Substantia nigra (tissue), 51 donors: ENCODE measurements at places on chromosomes 3 and 15.
A peak's percentile ranks its signal among the peaks of the same experiment; 100 is the strongest.

GRCh38 chr3:149596134-149596770 lies 61.6 kb downstream of the WWTR1 start:
- no peak for DNase-seq

- DNase-seq, result no peak
Observed at GRCh38 chr3:117603097-117603496, 893.5 kb downstream of the TUSC7 start.

DNA sequence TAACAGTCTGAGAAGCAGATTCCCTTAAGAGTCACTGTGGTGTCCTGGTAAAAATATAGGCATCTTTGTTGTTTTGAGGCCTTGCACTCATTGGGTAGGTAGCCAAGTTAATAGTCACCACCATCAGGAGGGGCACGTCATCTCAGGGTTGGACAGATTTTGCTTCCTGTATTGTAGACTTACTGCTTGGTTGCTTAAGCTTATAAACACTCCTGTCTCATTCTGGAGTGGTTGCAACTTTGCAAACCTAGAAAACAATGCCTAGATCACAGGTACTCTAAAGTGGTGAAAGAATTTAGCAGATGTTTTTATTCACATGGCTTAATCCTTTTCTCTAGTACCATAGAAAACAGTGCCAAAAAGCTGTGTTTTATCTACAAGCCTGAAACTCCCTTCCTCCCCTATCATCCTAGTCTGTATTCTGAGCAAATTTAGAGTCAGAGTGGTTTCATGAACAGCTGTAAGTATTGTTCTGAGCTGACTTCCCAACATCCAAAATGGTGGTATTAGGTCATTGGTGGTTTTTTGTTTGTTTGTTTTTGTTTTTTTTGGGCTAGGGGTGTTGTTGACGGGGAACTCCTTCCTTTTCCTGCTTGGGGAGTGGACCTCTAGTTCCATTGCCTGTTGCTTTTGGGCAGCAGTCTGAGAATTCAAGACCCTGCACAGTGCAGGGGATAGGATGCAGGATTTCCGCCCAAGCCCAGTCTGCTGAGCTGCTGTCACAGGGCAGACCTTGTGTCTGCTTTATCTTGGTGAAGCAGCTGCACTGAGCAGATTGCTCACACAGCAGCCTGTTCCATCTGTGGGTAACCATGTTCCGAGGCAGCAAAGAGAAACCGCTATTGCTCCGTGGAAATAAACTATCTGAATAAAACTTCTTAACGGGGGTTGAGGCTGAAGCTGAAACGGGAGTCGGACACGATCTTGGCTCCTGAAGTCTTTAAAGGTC lies 202.0 kb downstream of the AKAP13 start:
- DNase-seq, result no peak

DNA sequence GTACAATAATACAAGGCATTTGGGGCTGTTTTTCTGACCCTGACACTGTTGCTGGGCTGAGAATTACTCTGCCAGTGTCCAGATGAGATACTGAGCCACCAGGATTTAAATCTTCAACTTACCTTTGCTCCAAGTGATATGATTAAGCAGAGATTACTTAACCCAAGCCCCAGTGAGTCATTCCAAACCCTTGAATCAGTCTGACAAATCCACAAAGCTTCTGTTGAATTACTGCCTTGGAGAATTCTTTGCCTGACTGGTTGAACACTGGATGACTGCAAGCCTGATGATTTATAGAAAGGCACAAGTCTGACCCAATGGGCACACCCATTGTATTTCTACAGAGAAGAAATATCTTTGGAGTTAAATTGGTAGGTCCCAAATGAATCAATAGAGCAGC lies 88.2 kb upstream of the TSC22D2 start:
- DNase-seq, result no peak

- no peak for DNase-seq
Observed at GRCh38 chr3:142916605-142917004, 27.7 kb upstream of the PCOLCE2 start.

- DNase-seq, result no peak
Observed at GRCh38 chr3:52820736-52821135, 9.7 kb downstream of the ITIH4 start.

GRCh38 chr3:143078883-143079282 lies 40.7 kb upstream of the CHST2 start:
- no peak for DNase-seq

GRCh38 chr3:156151824-156152428 lies 31.5 kb downstream of the KCNAB1 start:
- peak; percentile 32 for DNase-seq

DNA sequence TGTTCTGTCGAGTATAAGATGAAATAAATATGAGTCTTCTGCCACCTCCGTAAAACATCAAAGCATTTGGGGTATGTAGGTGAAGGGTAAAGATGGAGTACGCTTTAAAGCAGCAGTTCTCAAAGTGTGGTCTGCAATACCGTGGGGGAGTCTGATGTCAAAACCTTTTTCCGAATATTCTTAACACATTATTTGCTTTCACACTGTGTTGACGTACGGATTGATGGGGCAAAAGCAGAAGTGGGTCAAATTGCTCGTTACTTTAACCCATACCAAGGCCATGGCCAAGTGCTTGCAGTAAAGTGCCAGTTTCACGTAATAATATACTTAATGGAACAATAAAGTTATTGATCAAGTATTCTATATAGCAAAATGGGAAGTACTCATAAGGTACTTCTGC lies 36.3 kb downstream of the PAK2 start:
- DNase-seq, result no peak

DNA sequence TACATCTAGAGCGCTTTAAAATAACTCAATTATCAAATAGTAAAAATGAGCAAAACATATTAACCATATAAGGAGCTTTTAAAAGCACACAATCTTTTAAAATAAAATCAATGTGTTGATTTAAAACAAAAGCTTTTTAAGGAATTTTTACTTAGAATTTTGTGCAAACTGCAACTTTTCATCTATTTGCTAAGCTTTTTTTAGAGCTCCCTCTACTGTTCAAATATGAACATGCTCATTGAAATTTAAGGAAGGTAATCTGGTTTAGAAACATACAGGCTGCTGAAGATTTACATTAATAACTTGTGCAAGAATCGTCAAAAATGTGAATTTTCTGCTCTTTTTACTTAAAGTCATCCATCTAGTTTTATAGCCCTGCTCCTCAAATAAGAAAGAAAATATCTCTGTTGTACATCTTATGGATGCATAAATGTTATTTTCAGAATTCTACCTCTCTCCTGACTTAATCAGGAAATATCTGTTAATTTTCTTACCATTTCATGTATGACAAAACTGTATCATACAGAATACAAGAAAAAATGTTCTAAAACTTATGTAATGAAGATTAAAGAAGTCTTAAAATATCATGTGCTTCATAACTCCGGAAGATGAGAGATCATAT lies 469.4 kb upstream of the ROBO2 start:
- no peak for DNase-seq

DNA sequence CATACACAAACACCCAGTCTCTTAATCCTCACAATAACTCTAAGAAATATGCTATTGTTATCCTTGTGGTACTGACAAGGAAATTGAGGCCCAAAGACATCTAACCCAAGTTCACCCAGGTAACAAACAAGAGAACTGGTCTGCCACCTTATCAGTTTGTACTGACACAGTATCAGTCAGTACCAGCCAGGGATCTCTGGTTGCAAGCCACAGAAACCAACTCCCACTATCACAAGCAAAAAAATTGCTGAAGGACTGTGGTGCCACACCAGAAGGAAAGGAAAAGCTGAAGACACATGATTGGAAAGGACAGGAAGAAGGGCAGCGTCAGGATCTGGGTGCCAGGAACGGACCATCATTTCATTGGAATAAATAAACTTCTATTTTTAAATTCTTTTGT lies 63.8 kb upstream of the GLCE start:
- no peak for DNase-seq

DNA sequence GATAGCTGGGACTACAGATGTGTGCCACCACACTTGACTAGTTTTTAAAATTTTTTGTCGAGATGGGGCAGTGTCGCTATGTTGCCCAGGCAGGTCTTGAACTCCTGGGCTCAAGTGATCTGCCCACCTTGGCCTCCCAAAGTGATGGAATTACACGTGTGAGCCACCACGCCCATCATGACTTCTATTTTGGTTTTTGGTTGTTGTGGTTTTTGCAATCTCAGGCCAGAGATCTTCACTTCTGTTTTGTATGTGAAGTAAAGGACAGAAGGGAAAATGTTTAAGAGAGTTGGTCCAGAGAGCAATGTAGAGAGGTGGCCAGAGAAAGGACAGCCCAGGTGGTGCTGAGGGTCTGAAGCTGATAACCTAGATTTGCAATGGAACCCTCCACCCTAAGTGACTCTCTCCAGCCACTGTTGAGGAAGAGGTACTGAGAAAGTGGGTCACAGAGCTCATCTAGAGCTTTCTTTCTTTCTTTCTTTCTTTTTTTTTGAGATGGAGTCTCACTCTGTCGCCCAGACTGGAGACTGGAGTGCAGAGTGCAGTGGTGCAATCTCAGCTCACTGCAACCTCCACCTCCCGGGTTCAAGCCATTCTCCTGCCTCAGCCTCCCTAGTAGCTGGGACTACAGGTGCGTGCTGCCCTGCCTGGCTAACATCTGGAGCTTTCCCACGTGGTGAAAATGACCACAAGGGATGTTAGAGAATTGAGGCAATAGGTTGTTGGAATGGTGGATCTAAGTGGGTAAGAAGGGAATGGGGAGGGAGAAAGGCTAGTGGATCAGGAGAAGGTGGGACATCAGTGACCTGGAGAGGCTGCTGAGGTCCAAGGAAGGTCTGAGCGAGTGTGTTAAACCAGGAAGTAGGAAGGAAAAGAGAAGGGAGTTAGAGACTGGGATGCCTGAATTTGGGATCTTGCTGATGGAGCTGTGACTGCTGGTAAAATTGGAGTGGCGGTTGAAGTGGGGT lies 22.4 kb upstream of the SEMA4B start:
- no peak for DNase-seq

- no peak for DNase-seq
Observed at GRCh38 chr15:23069496-23070166, 30.3 kb upstream of the TUBGCP5 start.

DNA sequence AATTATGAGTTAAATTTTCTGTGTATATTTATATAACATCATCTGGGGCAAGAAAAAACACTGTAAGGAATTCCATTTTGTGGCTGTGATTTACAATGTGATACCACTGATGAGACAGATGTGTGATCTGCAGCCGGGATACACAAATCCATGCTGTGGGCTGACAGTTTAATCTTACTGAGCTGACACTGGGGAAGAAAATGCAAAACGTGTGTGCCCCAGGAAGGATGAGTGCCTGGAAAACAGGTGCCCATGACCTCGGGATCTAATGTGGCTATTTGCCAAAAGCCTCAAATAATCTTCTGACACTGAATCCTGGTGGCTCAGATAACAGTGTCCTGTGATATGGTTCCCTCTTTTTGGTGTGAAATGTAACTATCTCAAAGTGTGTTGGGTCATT lies 10.5 kb downstream of the MYRIP start:
- DNase-seq, result no peak

GRCh38 chr15:40339621-40339945 lies 1.2 kb downstream of the CCDC9B start:
- no peak for DNase-seq

DNA sequence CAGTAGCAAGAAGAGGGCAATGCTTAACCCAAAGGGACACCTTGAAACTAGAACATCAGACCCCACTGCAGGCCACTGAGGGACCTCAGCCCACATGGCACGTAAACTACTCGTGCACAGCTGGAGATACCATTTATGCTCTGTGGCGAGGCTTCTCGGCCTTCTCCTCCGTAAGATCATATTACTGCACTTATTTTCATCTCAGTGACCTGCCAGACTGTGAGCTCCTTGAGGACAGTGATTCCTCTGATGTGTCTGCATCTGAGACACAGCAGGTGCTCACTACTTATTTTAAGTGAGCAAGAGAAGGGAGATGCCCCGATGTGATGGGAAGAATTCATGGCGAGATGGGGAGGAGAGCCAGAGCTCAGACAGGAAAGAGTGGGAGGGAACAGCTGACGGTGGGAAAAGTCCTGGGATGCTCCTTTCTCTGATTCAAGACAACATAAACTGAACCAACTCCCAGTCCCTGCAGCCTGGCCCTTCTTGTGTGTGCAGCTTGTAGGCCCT lies 137.6 kb downstream of the RPLP1 start:
- DNase-seq, result no peak

DNA sequence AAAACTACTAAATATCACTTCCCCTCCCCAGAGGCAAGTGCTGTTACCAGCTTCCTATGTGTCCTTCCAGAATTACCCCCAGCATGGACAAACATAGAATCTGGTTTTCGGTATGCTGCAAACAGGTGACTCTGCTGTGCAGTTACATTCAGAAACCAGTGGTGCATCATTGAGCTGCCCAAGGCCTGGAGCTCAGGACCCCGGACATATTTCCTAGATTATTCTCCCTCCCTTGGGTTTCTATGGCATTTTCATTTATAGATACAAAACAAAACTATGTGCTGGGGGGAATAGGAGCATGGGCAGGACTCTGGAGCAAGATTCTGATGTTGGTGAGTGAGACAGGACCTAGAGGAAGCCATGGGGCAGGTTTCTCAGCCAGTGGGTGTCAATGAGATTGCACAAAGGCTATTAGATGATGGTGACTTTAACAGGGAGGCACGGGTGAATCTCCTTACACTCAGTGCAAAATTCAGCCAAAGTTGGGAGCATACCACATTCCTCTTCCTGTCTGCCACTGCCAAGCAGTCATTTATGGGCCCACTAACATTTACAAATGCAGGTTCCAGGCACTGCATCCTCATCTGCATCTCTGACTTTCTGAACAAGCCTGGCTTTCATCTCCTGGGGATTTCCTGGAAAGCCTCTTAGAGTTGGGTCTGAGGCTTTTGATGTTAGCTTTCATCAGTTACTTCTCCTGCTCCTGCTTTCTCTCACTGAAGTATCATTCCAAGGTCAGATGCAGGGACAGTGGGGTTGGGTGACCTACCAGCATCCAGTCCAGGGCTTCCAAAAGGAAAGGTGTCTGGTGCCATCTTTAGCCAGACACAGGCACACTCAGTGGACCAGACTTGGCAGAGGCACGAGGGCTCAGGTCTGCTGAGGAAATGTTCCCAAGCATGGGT lies 44.5 kb downstream of the CMTM7 start:
- no peak for DNase-seq

- no peak for DNase-seq
Observed at GRCh38 chr3:124132813-124133212, 140.9 kb upstream of the ROPN1 start.

DNA sequence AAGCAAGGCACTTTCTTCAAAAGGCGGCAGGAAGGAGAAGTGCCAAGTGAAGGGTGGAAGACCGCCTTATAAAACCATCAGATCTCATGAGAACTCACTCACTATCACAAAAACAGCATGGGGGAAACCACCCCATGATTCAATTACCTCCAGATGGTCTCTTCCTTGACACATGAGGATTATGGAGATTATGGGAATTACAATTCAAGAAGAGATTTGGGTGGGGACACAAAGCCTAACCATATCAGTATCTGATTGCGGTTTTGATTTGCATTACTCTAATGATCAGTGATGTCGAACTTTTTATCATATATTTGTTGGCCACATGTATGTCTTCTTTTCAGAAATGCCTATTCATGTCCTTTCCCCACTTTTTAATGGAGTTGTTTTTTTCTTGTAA lies 549.3 kb upstream of the IL12A start:
- no peak for DNase-seq
